Glutamatergic neuron (in vitro differentiated cells): ENCODE measurements at places on chromosomes 12 and 14. TPM values are rescaled to one million over a fixed set of nuclear protein-coding genes. Genes with fewer than 3 reads are reported as not detected.

- DNase-seq: no peak
Measured at GRCh38 chr12:107642240-107642639, 43.4 kb upstream of the PWP1 start.

DNA sequence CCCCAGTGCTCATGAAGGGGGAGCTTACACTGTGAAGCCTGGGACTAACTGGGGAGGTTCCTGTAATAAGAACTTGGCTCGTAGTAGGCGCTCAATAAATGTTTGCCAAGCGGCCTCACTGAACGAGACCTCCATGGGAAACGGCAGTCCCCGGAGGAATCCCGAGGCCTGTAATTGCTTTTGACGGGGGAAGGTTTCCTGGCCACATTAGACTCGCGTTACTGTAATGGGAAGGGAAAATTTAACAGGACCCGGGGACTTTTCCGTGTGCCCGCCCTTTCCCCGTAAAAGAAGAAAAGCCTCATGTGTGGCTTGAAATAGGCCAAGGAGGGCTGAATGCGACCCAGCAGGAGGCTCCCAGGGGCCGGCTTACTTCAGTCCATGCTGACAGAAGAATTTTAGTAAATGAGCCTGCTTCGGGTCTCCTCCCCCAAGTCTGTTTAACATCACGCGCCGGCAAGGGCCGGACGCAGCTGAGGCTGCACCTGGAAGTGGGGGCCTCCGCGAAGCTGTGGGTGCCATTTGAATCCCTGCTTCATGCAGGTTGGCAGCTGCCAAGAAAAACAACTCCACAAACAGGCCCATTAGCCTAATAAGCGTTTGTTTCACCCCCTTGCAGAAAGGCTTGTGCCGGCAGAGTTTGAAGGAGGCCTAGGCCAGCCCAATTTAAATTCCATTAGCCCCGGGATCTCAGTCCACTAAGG, 39.8 kb upstream of the PWP1 start:
- peak; percentile 62 for DNase-seq

DNA sequence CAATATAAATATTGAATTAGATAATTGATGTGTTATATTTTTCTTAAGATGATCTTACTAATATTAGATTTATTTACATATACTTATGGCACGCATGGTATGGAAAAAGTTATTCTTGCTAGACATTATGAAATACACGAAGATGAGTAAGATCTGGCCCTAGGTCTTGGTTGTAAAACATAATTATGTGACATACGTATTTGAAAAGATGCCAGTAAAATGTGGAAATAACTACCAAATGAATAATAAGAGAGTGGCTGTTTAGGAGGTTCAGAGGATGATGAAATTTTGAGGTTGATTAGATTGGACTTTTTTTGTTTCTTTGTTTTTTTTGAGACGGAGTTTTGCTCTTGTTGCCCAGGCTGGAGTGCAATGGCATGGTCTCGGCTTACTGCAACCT, 41.3 kb downstream of the FANCM start:
- no peak for DNase-seq

- no peak for DNase-seq
Measured at GRCh38 chr12:76449583-76449982, 101.4 kb upstream of the BBS10 start.

DNA sequence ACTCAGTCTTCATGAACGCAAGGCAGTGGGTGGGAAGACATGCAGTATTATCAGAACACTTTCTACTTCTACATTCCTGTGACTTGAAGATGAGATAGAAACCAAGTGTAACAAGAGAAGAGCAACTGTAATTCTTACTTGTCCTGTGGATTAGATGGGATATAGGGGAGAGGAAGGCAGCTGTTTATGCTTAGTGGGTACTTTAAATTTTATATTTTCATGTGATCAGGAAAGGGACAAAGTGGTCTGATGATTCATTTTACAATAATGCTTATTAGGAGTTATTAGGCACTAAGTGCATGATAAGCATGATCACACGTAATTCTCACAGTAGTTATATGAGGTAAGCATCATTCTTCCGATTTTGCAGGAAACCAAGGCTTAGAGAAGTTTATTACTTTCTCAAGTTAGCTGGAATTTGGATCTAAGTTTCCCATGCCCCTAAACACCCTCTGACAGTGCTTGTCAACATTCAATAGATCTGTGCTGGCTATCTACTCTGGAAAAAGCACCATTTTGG, 52.7 kb downstream of the PTGER2 start:
- no peak for DNase-seq

CELA1 gene
- not detected for total RNA-seq

CCDC63 gene
- total RNA-seq: 0.32 TPM

KRT5 gene
- total RNA-seq: not detected

DNA sequence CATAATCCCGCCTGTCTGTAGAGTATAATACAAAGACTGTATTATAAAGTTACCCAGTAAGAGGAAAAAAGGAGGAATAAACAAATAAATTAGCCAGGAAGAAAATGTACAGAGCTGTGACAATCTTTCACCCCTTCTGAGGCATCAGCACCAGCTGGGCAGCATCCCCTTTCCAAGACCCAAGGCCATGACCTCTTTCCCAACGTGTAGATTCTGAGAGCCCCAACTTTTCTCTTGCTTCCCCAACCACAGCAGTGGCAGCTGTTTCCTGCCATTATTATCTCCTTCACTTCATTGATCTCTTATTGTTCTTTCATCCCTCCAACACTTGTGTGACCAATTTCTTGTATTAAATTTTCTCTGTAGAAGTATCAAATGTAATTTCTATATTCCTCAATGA, 101.6 kb downstream of the BBS10 start:
- DNase-seq: no peak

DNA sequence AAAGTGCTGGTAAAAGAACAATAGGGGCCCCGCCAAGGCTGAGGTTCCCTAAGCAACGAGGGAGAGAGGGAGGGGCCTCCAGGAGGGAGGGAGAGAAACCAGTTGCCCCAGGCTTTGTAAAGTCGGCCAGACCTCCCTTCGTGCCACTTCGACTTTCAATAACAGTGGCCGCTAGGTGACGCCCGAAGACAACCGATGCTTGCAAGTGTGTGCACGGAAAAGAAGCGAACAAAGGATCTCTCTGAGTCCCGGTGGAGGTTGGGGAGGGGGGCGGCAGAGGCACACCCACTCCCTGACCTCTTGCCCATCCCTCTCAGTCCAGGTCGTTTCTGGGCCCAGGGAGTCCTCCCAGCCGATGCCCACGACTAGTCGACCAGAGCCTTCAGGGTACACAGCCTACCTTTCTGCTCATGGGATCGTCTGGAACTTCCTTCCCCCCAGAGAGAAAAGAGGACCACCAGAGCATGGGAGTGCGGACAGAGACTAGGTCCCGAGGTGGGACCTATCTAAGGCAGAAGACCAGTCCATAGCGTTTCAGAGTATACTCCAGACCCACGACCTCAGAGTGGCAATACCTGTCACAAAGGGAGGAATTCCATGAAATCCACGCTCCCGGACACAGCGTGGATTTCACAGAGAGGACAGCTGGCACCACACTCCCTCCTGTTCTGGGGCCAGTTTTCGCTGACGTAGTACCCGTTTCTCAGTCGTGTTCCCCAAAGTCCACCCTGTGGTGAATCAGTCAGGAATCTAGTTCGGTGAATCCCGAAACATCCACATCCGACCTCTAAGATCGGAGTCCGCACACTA, 262.7 kb upstream of the ALG10B start:
- no peak for DNase-seq

DNA sequence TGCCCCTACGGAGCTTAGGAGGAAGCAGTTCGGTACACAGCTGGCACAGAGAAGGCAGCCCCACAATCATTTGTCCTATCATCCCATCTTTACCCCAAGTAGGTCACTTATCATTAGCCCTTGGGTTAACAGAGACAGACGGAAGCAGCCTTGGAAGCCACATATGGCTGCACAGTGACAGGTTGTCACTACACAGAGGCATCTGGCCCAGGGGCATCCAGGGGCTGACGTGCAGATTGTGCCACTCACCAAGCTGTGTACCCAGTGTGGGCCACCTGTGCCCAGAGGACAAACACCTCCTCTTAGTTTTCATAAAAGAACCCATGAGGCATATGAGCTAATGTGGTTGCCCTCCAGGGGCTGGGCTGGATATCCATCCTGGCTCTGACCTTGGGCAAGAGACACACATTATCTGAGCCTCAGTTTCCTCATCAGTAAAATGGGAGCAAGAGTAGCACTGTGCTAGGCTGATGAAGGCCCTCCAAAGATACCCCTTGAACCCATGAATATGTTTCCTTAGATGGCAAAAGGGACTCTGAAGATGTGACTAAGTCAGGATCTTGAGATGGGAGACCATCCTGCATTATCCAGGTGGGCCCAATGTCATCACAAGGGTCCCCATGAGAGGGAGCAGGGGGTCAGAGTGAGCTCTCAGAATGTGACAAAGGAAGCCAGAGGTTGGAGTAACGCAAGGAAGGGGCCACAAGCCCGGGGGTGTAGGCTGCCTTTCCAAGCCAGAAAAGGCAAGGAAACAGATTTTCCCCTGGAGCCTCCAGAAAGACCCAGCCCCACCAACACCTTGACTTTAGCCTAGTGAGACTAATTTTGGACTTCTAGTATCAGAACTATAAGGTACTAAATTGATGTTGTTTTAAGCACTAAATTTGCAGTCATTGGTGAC, 64.6 kb downstream of the C14orf132 start:
- DNase-seq: no peak

GRCh38 chr14:106631879-106632278, 1105.5 kb downstream of the TMEM121 start:
- no peak for DNase-seq

P2RX2 gene
- 4.1 TPM for total RNA-seq
